ENCODE measurements at places on chromosomes 1 and 21.

DNA sequence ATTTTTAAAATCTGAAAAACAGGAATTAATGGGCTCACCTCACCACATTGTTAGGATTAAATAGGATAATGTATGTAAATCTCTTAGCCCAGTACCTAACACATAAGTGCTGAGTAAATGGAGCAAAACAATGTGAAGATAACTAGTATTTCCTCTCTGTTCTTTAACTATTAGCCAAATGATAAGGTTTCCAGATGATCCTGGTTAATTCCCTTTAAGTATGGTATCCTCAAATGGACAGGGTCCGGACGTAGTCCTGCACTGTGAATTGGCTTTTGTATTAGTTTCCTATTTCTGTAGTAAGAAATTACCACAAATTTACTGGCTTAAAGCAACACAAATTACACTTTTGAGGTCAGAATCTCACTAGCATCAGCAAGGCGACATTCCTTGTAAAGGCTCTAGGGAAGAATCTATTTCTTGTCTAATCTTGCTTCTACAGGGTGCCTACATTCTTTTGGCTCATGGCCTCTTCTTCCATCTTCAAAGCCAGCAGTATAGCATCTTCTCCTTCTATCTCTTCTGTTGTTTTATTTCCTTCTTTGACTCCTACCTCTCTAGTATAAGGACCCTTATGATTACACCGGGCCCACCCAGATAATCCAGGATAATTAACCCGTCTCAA, 17.1 kb downstream of the SCAF4 start:
- DNase-seq, result no peak
- no peak overlapping the region for H3K27ac ChIP-seq
- H3K27me3 ChIP-seq, result no peaks in the 10 kb centered on the region
- peaks cover 5% of the 10 kb centered on the region for H3K36me3 ChIP-seq

- no peaks in the 10 kb centered on the region for H3K4me1 ChIP-seq
- H3K27ac ChIP-seq, result peak overlapping the region; percentile 45
- no peaks in the 10 kb centered on the region for H3K27me3 ChIP-seq
- no peak overlapping the region for H3K4me3 ChIP-seq
- DNase-seq, result peak; percentile 16
Measured at GRCh38 chr21:46124083-46124925, 26.4 kb downstream of the COL6A2 start.

GRCh38 chr21:33041981-33042380, 16.2 kb downstream of the OLIG2 start:
- no peak overlapping the region for H3K4me3 ChIP-seq
- peaks cover 2% of the 10 kb centered on the region for H3K4me1 ChIP-seq
- H3K36me3 ChIP-seq, result no peaks in the 10 kb centered on the region
- DNase-seq, result no peak
- H3K27ac ChIP-seq, result no peak overlapping the region
- peaks cover 46% of the 10 kb centered on the region for H3K27me3 ChIP-seq

DNA sequence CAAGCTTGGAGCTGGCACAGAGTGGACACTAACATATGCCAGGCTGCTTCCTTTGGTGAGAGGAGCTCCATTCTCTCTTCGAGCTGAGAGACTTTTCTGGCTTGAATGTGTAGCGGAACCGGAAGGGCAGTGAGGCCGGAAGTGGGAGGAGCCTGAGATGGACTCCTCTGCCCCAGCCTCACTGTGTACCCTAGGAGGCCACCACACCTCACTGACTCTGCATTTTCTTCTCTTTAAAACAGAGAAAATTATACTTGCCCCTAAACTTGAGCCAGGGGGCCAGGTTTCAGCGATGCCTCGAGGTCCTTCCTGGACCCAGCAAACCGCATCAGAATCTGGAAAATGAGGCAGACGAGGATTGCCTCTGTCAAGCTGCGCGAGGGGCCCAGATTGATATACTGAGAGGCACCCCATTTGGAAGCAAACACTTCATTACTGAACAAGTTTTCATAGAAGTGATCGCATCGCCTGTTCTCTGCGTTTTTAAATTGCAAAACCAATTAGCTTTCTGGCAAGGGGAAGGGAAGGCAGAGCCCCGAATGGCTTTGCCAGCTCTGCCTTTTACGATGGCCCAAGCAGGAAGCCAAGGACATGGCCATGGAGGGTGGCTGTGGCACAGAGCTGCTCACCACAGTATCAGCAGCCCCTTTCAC, 708.1 kb downstream of the PTPRU start:
- H3K4me1 ChIP-seq, result no peaks in the 10 kb centered on the region
- H3K27ac ChIP-seq, result no peak overlapping the region
- no peak overlapping the region for H3K4me3 ChIP-seq
- H3K36me3 ChIP-seq, result no peaks in the 10 kb centered on the region
- H3K27me3 ChIP-seq, result peaks cover 16% of the 10 kb centered on the region
- DNase-seq, result no peak

GRCh38 chr1:195789321-195789720, 818.9 kb downstream of the KCNT2 start:
- no peak overlapping the region for H3K27ac ChIP-seq
- no peaks in the 10 kb centered on the region for H3K27me3 ChIP-seq
- DNase-seq, result no peak

DNA sequence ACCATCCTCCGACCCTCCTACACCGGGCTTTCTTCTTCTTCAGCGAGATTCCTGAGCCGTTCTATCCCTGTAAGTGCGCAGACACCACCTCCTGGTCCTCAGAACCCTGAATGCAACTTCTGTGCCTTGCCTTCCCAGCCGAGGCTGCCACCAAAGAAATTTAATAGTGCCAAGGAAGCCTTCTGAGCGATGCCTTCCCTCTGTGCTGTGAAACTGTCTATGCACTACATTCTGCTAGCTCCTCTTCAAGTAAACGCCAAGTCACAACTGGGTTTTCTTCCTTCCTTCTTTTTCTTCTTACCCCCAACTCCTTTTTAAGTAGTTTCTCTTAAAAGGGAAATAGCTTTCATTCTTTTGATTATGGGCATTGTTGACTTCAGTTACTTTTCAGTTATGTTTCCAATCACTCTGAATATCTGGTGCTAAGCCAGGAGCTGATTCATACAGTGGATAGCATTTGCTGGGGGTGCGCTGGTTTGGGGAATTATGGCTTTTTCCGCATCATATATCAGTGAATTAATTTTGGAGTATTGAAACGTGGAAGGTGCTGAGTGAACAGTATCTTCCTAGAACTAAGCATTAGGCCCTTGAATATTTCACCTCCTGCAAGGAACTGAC, 38.6 kb upstream of the GPR88 start:
- no peaks in the 10 kb centered on the region for H3K4me1 ChIP-seq
- peaks cover 66% of the 10 kb centered on the region for H3K36me3 ChIP-seq
- H3K4me3 ChIP-seq, result no peak overlapping the region
- H3K27ac ChIP-seq, result no peak overlapping the region
- no peak for DNase-seq

GRCh38 chr1:89608319-89608983, 24.5 kb upstream of the LRRC8C start:
- peak; percentile 79 for DNase-seq
- H3K27ac ChIP-seq, result peak overlapping the region; percentile 100
- peaks cover 9% of the 10 kb centered on the region for H3K27me3 ChIP-seq
- peak overlapping the region; percentile 79 for H3K4me3 ChIP-seq
- peaks cover 25% of the 10 kb centered on the region for H3K36me3 ChIP-seq

DNA sequence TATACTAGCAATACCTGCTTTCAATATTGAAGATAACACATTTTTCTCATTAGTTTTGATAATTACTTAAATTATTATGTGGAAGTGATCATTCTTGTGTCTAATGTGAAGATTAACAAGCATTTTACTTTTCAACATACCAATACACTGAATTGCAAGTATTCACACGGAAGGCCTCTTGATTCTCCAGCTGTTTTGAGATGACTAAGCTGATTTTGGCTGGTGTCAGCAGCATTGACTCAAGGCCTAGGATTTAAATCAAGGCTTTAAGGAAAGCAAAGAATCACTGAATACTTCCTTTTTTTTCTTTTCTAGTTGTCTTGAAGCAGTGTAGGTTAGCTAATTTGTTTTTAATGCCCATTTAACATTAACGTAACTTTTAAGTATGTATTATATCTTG, 373.7 kb downstream of the SRGAP2C start:
- no peak overlapping the region for H3K27ac ChIP-seq
- H3K36me3 ChIP-seq, result peaks cover 9% of the 10 kb centered on the region
- DNase-seq, result no peak
- peaks cover 12% of the 10 kb centered on the region for H3K4me1 ChIP-seq
- H3K4me3 ChIP-seq, result no peak overlapping the region

DNA sequence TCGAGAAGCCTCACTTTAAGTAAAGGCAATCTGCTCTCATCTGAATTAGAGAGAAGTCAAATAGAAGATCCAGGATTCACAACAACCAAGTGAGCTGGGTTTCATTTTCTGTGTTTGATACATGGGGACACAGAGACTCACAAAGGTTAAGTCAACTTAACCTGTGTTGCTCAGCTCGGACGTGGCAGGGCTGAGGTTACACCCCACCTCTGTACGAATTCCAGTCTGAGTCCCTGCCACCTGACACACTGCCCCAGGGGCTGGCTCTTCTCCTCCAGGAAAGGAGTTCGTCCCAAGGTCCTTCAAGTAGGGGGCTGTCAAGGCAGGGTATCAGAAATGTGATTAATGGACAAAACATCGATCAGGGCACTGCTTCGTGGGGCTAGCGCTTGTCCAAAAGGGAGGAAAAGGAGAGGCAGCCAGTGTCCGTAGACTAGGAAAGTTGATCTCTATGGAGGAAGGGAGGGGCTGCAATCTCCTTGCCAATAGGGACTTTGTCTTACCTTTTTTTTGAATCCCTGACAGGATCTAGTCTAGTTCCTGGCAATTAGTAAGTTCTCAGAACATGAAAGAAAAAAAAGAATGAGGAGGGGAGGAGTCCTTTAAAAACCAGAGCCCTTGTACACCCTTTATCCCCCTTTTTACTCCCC, 116.4 kb downstream of the CNIH3 start:
- peaks cover 52% of the 10 kb centered on the region for H3K27me3 ChIP-seq
- no peak overlapping the region for H3K27ac ChIP-seq
- peaks cover 17% of the 10 kb centered on the region for H3K4me1 ChIP-seq
- H3K4me3 ChIP-seq, result no peak overlapping the region

DNA sequence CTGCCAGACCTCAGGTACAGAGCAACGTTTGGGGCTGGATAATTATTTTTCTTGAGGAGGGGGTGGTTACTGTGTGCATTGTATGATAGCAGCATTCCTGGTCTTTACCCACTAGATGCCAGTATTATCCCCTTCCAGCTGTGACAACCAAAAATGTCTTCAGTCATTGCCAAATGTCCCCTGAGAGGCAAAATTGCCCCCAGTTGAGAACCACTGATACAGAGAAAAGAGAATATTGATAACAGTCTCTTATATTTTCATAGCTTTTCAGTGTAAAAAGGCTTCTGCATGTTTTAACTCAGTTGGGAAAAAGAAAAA, 51.8 kb upstream of the SYT14 start:
- no peaks in the 10 kb centered on the region for H3K36me3 ChIP-seq
- DNase-seq, result no peak

GRCh38 chr1:245428681-245429080, 273.9 kb downstream of the KIF26B start:
- DNase-seq, result no peak
- no peaks in the 10 kb centered on the region for H3K4me1 ChIP-seq
- no peak overlapping the region for H3K4me3 ChIP-seq

GRCh38 chr21:33651965-33652680, 9.8 kb downstream of the ITSN1 start:
- no peaks in the 10 kb centered on the region for H3K36me3 ChIP-seq
- no peak overlapping the region for H3K27ac ChIP-seq
- H3K4me1 ChIP-seq, result no peaks in the 10 kb centered on the region
- no peak for DNase-seq
- H3K27me3 ChIP-seq, result peaks cover 20% of the 10 kb centered on the region

DNA sequence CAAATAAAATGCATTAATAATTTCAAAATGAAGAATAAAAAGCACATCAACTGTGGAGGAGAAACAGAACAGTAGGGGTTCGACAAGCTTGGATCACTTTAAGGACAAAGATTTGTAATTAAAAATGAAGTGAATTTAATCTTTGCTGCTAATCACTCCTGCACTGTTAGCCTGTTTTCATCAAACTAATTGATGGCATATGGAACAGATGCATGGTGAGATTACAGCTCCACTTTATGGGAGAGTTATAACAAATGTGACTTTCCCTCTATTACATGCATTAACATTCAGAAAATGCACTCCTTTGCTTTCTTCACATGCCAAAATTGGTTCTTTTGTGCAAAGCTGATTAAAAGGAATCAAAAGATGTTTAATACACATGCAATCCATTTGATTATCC, 207.2 kb upstream of the C21orf91 start:
- H3K4me3 ChIP-seq, result no peak overlapping the region
- no peak for DNase-seq
- no peaks in the 10 kb centered on the region for H3K4me1 ChIP-seq
- no peaks in the 10 kb centered on the region for H3K36me3 ChIP-seq
- no peak overlapping the region for H3K27ac ChIP-seq

- H3K36me3 ChIP-seq, result peaks cover 12% of the 10 kb centered on the region
- no peak overlapping the region for H3K4me3 ChIP-seq
- no peaks in the 10 kb centered on the region for H3K27me3 ChIP-seq
- no peak for DNase-seq
Measured at GRCh38 chr1:16621300-16621658, 7.9 kb upstream of the NBPF1 start.

DNA sequence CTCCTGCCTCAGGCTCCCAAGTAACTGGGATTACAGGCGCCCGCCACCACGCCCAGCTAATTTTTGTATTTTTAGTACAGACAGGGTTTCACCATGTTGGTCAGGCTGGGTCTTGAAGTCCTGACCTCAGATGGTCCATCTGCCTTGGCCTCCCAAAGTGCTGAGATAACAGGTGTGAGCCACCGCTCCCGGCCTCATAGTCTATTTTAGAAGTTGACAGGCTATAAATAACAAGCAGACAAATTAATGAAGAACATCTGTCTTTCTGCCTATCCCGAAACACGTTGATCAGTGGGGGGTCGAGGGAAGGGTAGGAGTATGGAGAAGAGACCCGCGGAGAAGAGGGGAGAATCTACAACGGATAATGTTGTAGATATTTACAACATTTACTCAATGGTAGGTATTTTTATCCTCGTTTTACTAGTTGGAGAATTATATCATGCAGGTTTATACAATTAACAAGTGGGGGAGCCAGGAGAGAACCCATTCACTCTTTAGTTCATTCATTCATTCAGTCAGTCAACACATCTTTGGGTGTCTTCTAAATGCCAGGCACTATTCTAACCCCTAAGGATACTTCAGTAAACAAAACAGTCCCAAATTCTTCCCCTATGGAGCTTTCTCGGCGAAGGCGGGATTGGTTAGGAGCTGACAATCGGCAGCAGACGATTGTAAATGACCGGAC, 497 bp upstream of the IFNAR2 start:
- DNase-seq, result no peak
- peaks cover 39% of the 10 kb centered on the region for H3K4me1 ChIP-seq
- H3K4me3 ChIP-seq, result peak overlapping the region; percentile 77
- H3K27me3 ChIP-seq, result peaks cover 11% of the 10 kb centered on the region
- peak overlapping the region; percentile 79 for H3K27ac ChIP-seq
- H3K36me3 ChIP-seq, result peaks cover 22% of the 10 kb centered on the region

DNA sequence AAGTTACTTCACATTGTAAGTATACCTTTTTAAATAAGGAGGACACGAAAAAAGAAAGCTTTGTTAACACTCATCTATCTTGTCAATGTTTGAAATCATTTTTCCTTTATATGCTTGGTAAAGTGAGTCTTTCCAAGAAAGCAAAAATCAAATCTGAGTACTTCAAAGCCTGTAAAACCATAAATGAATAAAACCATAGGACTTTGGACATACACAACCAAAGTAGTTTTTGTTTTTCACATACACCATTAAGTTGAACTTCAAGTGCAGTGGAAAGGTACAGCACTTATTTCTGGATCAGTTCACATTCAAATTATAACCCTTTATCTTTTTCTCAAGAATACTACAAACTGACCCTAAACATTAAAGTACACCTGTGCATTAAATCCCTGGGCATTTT, 10.1 kb upstream of the PSMG1 start:
- peaks cover 12% of the 10 kb centered on the region for H3K4me1 ChIP-seq
- H3K27ac ChIP-seq, result no peak overlapping the region
- H3K36me3 ChIP-seq, result peaks cover 43% of the 10 kb centered on the region
- H3K27me3 ChIP-seq, result no peaks in the 10 kb centered on the region
- no peak overlapping the region for H3K4me3 ChIP-seq
- no peak for DNase-seq
